Cortex of kidney (tissue), 1 donor: ENCODE measurements at places on chromosomes 1 and 21.

- no peak for DNase-seq
Measured at GRCh38 chr1:37305841-37306240, 168.5 kb upstream of the ZC3H12A start.

- no peak for DNase-seq
Measured at GRCh38 chr1:171457412-171457811, 27.9 kb upstream of the PRRC2C start.

DNA sequence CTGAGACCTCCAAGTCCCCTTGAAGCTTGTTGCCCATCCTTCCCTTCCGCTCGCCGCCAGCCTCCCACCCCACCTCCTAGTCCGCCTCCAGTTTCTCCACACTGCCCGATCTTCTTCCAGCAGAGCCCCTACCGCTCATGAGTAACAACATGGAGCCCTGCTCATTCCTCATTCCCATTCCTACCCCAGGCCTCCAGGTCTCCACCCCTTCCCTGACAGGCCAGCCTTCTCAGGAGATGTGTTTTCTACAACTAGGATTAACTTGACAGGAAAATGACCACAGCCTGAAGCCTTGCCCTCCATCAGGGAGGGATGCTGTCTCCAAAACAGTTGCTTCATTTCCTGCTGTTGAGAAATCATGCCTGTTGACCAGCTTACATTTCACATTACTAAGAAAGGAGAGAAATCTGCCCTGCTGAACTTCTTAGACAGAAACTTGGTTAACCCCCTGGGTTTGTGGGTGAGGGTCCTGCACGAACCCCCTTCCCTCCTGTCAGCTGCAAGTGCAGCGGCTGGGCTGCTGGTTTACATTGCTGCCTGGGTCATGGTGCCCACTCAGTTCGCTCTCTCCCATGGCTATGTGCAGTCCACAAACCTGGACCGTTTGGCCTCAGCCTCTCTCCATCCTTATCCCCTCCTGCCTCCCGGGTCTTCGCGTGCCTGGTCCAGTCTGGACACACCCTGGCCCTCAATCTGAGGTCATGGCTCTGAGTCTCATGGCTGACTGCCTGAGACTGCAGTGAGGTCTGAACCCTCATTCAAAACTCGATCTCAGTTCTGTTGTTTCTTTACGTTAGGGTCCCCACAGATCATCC lies 16.1 kb upstream of the CHI3L1 start:
- no peak for DNase-seq

GRCh38 chr1:35727434-35728040 lies 8.9 kb upstream of the C1orf216 start:
- no peak for DNase-seq

DNA sequence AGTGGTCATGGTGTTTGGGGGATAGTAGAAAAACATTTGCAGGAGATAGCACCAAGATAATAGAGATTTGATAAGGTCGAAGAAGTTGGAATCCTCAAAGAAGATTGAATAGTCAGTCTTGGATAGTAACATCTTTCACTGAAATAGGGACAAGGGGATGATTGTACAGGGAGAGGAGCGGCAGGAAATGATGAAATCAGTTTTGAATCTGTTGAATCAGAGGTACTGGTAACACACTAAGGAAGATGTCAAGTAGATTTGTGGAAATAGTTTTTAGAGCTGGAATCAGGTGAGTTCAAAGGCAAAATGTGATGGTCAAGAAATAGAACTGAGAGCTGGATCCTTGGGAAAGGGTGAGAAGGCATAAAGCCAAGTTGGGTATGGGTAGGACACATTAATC lies 26.5 kb downstream of the CAP1 start:
- no peak for DNase-seq

DNA sequence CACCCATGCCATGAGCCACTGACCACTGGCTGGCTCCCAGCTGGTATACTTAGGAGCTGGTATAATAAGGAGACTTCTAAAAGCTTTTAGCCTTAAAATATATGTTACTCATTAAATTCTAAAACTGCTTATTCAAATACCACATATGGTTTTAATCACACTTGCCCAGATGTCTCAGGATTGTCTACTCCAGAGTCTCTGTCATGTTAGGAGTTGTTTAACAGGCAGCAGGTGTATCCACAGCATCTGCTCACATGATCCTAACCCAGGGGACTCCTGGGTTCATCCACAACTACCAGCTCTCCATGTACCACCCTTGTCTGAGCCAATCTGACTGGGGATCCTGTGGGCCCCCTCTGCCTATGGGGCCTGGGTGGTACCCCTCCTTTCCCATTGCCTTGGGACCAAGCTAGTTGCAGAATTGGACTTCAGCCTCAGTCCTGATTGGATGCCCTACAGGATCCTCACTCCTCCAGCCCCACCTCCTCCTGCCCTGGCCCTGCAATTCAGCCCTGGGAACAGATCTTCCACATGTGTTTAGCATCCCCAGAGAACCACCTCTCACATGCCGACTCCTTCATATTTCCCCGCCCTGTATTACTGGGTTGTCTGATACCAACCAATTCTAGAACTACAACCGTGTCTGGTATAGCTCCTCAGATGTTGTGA lies 61.3 kb downstream of the BCAR3 start:
- no peak for DNase-seq
